Putamen (tissue), 1 donor: ENCODE measurements at places on chromosomes 3 and 15.
A peak's percentile ranks its signal among the peaks of the same experiment; 100 is the strongest.

DNA sequence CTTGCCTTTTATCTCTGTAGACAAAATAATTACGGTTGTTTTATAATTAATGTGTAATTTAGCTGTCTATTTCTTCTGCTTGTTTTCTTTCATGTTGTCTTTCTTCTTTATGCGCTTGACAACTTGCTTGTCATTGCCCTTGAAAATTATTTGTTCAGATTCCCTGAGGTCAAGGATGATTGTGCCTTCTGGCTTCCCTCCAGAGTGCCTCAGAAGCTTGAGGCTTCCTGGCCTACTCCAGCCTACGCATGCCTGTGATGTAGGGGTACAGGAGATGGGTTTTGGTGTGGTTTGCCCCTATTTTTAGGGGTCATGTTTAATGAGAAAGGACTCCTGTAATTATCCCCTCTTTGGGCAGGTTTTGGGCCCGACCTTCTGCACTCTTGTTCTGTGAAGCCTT lies 231.5 kb downstream of the SV2B start:
- no peak for DNase-seq

DNA sequence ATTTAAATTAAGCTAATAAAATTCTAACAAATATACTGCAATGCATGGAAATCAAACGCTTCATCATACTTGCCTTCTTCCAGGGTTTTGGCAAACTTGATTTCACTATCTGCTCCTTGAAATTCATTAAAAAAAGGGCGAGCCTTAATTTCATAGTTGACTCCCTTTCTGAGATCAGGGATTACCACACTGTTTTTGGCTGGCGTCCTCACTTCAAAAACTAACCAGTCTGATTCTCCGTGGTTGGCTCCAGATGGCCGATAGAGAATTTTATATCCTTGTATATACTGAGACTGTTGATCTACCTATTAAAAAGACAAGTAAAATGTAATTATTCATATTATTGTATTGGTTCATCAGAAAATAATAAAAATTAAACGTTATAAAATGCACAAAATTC lies 1106.8 kb downstream of the ROBO1 start:
- no peak for DNase-seq

DNA sequence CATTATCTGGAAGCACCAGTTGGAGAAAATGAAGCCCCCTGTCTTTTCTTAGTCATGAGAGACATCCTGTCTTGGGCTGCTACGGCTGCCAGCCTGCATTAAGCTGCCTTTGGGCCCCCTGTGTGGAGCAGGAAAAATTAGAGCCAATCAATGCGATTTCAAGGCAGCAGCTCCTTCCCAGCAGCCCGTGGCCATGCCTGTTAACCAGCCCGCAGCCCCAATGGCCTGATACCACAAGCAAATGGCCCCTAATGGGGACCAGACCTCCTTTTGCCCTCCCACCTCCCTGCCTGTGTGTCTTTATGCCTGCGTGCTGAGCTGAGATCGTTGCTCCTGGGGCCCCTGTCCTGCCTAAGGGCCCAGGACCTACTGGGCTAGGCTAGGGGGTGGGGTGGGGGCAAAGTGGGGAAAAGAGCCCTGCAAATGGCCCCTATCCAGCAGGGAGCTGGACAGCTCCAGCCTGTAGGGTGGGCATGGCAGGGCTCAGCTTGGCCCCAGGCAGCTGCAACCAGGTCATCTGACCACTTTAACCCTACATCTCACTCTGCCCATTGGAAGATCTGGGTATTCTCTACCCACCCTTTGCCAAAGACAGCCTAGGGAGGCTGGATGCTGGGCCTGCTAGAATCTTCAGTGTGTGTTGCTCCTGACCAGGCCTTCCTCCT lies 53.8 kb upstream of the MRPS22 start:
- DNase-seq = no peak

- peak; percentile 65 for DNase-seq
These were observed 4.3 kb downstream of the TMPRSS7 start for GRCh38 chr3:112038863-112039262.

DNA sequence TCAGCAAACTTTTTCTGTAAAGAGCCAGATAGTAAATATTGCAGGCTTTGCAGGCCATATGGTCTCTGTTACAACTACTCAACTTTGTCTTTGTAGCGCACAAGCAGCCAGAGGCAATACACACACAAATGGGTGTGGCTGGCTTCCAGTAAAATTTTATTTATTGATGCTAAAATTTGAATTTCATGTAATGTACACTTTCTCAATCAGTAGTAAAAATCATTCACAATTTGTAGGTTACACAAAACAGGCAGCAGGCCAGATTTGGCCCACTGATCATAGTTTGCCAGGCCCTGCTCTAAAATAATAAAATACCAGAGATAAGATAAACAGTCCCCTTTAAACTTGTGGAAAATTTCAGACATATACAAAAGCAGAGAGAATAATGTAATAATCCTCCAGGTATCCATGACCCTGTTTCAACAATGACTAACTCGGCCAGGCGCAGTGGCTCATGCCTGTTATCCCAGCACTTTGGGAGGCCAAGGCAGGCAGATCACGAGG lies 330.3 kb downstream of the SHQ1 start:
- no peak for DNase-seq

DNA sequence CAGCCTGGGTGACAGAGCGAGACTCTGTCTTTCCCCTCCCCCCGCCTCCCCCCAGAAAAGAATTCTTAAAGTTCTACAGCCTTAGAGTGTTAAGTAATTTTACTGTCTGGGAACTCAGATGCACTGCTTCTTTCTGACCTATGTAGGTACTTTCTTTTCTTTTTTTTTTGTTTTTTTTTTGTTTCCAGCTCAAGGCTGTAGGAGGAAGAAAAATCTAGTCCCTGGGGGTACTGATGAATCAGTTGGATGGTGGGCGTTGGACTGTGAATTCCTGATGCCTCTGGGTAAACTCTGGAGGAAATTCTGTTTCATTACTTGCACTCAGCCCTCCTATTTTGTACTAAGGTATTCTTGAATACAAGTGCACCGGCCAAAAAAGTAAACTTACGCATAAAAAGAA lies 10.8 kb downstream of the GHRL start:
- no peak for DNase-seq

GRCh38 chr15:90750186-90750585 lies 33.0 kb downstream of the BLM start:
- DNase-seq = no peak
